Muscle of arm (tissue), 14 donors: ENCODE measurements at places on chromosomes 11 and 22.

DNA sequence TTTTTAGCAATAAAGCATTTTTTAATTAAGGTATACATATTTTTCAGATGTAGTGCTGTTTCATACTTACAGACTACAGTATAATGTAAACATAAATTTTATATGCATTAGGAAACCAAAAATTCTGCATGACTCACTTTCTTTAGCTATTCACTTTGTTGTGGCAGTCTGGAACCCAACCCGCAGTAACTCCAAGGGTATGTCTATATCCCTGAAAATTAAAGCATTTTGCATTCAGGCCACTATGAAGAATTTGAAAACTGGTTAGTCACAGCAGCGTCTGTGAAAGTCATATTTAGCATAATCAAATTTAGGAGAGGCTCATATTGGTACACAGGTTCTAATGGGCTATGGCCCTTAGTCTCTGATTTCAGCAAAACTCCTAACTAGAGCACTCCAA lies 46.8 kb downstream of the BBOX1 start:
- DNase-seq: no peak

- DNase-seq: no peak
Measured at GRCh38 chr11:6458352-6459098, 15.2 kb downstream of the TRIM3 start.

- no peak for DNase-seq
Measured at GRCh38 chr11:15107730-15108515, 6.8 kb upstream of the INSC start.

DNA sequence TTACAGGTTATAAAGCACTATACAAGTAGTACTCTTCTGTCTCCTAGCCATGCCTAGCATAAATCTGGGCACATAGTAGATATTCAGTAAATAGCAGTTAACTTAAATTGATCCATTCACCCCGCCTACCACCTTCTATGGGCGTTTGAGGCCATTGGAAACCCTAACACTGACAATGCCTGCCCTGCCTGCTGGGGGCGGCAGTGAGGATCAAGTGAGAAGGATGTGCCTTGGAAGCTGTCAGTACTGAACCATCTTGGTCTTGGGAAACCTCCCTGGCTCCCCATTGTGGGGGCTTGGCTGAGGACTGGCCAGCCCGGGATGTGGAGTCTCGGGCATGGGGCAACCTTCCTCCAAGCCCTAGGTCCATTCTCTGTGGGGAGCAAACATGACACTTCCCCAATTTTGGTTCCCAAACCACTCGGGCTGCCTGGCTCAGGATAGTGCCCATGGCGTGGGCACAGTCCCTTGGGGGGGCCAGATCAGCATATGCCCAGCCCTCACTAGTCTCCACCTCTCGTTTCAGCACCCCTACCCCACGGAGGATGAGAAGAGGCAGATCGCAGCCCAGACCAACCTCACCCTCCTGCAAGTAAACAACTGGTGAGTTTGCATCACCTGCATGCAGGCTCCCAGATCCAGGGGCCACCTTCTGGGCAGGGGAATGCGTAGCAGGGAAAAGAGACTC lies 67.4 kb downstream of the FEZ1 start:
- DNase-seq: no peak

DNA sequence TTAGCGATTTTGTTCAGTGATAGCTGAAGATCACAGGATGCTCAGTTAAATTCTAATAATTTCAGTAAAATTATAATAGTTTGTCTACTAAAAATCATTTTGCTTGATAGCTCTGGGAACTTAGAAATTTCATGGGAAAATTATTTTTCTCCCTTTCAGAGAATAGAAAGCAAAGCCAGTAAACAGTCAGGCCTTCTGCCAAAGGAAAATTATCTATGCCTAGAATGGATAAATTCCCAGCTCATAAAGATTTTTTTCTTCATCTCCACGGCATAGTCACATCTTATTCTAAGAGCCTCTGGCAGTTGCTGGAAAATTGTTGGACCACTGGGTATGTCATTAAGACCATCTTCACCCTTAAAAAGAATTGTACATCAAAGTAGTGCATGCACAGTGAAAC lies 169.6 kb upstream of the ANO3 start:
- no peak for DNase-seq

DNA sequence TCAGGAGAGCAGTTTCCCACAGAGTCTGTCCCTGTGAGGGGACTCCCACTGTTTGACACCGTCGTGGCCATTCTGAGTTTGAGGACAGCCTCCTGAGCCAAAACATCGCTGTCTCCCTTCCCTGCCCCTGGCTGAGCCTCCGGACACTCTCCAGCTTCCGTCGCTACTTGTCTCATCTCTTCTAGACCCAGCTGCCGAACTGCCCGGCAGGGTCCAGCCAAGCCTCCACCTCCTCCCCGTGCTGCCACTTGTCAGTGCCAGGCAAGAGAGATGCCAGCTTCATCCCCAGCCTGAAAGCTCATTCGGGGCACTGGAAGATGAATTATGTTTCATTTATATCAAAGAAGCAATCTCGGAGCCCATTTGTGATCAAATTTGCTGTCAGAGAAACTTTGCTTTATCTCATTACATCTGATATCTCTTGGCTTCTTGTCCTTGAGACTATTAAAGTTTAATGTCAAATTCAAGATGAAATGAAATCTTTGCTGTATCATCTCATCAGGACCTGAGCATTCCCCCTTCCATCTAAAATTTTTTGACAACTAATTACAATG lies 283.9 kb downstream of the BUD13 start:
- DNase-seq: no peak

DNA sequence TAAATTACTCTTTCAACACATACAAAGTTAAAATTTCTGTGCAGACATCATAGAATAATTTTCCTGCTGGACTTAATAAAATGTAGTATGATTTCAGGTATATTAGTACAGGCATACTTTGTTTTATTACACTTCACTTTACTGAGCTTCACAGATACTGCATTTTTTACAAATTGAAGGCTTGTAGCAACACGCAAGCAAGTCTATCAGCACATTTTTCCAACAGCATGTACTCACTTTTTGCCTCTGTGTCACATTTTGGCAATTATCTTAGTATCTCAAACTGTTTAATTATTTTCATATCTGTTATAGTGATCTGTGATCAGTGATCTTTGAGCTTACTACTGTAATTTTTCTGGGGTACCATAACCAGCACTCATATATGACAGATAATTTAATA lies 44.5 kb downstream of the BBOX1 start:
- no peak for DNase-seq

DNA sequence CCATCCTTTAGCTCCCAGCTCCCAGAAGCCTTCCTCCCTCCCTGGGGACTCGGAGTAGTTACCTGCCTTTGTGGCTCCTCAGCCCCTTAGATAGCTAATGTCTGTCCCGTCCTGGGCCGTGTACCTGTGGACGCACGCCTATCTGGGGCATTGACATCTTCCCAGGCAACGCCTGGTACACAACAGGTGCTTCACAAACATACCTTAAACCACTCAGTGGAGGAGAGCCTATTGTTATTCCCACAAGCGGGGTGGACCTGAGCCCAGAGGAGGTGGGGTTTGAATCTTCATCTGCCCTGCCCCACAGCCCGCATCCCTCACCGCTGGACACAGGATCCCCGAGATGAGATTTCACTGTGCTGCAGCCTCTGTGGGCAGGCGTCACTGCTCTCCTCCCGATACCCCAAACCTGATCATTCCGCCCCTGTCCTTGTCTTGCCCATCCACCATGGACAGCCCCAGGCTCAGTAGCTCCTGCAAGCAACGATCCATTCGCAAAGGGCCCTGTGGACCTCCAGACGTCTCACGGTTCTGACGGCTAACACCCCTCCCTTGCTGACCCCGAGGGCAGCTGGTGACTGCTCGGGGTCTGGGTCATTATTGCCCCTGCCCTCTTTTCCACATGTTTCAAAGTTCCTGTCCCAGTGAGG lies 73.8 kb upstream of the SHISAL1 start:
- no peak for DNase-seq

GRCh38 chr11:44199816-44200215 lies 104.3 kb downstream of the EXT2 start:
- no peak for DNase-seq

DNA sequence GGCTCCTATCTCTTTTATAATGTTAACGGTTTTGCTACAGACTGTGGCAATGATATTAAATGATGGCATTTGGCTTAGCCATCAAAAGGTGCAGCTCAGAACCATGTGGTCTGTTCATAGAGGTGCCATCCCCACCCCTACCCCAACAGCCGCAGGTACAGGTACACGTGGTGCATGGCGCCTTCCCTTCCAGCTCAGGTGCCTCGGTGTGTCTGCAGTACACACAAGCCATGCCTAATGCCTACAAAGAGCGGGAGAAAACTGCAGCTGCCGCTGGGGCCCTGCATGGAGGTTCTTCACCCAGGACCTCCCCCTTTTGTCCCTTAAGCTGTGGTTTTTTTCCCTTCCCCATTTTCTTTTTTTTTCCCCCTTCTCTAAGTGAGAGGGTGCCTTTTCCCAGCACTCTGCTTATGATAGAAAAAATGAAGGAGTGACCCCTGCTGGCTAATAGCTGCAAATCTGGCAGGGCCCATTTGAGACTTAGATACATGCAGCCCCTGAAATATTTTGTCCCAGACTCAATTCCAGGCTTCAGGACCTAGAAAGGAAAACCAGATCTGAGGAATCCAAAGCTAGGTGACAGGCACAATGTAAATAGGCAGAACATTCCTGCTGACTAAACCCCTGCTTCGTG lies 6.5 kb downstream of the OR52M1 start:
- no peak for DNase-seq

DNA sequence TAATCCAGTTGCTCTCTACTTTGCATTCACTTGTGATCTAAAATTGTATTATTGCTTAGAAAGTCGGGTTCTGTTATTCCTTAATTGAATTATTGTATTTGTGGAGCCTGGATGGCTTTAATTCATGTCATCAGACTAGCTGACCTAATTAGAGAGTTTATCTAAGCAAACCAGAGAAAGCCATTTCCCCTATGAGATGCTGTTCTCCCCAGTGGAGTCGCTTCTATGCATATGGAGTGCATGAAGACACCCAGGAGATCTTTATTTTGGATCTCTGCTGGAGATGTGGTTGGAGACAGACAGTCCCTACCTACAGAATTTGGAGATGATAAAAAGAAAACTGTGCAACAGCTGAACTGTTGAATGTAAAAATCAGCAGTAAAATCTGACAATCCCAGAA lies 45.2 kb upstream of the MYO18B start:
- no peak for DNase-seq
